ENCODE measurements at places on chromosomes 2 and 18.

GRCh38 chr18:58800582-58800981 lies 64.1 kb upstream of the ZNF532 start:
- no peak for DNase-seq

- no peak for DNase-seq
Observed at GRCh38 chr18:59659508-59660170, 37.6 kb downstream of the CCBE1 start.

GRCh38 chr2:143551971-143552650 lies 422.9 kb downstream of the ARHGAP15 start:
- DNase-seq, result no peak

DNA sequence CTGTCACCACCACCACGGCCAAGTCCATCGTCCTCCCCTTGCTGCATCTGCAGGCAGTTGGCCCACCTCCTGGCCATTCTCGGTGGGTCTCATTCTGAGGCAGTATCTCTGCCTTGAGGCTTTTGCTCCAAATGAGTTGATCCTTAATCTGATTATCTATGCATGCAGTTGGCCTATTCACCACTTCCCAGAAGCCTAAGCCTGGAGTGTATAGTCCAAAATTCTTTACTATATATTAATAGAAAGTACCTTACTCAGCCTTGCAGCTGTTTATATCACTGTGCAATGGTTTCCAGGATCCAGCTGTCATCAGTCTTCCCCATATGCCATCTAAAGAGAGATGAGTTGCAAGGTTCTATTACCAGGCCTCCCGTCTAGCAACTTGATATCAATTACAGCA lies 292.4 kb downstream of the SS18 start:
- DNase-seq, result no peak

DNA sequence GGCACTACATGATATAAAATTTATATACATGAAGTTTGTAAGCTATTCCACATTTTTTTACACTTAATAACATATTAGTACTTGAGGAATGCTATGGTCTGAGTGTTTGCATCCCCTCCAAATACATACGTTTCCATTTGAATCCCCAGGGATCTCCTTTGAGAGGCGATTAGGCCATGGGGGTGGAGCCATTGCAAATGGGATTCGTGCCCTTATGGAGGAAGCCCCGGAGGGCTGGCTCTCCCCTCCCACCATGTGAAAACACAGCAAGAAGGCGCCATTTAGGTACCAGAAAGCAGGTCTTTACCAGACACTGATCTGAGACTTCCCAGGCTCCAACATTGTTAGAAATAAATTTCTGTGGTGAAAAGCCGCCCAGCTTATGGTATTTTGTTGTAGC lies 20.8 kb upstream of the MBP start:
- DNase-seq, result no peak

GRCh38 chr2:216701544-216701943 lies 6.2 kb upstream of the IGFBP5 start:
- DNase-seq, result no peak

DNA sequence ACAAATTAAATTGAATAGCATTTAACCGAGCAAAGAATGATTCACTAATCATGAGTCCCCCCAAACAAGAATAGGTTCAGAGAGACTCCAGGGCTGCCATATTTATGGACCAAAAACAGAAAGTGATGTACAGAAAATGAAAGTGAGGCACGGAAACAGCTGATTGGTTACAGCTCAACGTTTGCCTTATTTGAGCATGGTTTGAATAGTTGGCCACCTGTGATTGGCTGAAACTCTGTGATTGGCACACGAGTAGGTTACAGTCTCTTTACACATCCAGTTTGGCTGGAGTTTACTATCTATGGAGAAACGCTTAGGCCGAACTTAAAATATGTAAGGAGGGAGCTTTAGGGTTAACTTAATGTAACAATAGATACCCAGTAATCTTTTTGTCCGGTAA lies 27.0 kb upstream of the DPYSL5 start:
- no peak for DNase-seq

- DNase-seq, result no peak
Observed at GRCh38 chr2:237180187-237180586, 94.5 kb downstream of the COPS8 start.

GRCh38 chr2:70388128-70388527 lies 86.3 kb upstream of the FAM136A start:
- no peak for DNase-seq

- no peak for DNase-seq
Observed at GRCh38 chr2:23121968-23122648, 262.9 kb upstream of the KLHL29 start.

DNA sequence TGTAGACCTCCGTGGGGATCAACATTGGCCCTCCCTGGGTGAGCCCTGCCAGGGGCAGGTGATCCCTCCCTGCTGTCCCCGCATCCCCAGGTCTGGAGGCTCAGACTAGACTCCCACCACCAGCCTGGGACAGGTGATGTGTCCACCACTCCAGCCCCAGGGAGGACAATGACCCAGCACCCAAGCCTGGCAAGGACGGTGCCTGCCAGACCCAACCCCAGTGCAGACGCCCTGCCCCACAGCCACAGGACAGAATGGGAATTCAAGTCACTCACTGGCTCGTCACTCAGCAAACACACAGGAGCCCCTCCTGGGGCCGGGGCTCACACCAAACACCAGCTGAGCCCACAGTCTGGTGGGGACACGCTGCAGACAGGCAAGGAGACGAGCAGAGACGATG lies 239.7 kb downstream of the ATAD2B start:
- no peak for DNase-seq

GRCh38 chr2:219878516-219878915 lies 251.1 kb downstream of the SLC4A3 start:
- DNase-seq, result no peak

DNA sequence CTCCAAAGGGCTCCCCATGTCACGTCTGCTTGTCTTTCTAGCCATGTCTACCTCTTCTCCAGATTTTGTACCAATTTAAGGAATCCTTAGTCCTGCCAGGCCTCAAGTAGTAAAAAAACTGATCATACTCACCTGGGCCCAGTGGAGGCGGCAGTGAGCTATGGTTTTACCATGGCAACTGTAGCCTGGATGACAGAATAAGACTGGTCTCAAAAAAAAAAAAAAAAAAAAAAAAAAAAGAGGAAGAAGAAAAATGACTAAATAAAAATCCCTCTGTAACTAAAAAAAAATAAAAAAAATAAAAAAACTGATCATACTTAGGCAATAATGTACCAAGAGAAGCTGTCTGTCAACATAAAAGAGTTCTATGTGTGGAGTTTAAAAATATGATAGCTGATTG lies 221.6 kb downstream of the NR4A2 start:
- peak; percentile 34 for DNase-seq

GRCh38 chr2:239735829-239736357 lies 289.2 kb downstream of the NDUFA10 start:
- no peak for DNase-seq
